ENCODE measurements at places on chromosomes 2 and 18. TPM values are rescaled to one million over a fixed set of nuclear protein-coding genes. Genes with fewer than 3 reads are reported as not detected.

The CPO gene
- not detected for total RNA-seq

The NETO1 gene
- total RNA-seq: not detected

The ASB18 gene
- not detected for total RNA-seq

The PPP1R1C gene
- 1.5 TPM for total RNA-seq

The GYPC gene
- 110 TPM for total RNA-seq

The ALLC gene
- total RNA-seq: not detected

Data from osteocyte (in vitro differentiated cells).